ENCODE measurements at places on chromosomes 3 and 15.

DNA sequence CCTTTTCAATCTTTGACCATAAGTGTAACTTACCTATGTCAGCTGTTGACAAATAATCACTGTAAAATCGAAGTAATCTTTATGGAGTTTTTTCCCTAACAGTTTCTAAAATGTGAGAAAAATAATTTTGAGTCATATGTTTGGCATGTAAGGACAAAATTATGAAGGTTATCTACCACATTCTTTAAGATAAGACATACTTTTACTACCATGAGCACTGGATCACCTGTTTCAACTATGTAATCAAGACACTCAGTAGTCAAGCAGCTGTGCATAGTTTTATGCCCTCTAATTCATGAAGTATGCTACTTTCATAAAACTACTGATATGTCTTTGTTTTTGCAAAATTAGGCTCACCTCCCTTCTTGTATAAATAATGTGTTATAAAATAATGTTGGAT lies 12.1 kb downstream of the FGF7 start:
- DNase-seq: no peak

- DNase-seq: no peak
These were observed 1121.8 kb downstream of the TBL1XR1 start for GRCh38 chr3:176075491-176075890.

DNA sequence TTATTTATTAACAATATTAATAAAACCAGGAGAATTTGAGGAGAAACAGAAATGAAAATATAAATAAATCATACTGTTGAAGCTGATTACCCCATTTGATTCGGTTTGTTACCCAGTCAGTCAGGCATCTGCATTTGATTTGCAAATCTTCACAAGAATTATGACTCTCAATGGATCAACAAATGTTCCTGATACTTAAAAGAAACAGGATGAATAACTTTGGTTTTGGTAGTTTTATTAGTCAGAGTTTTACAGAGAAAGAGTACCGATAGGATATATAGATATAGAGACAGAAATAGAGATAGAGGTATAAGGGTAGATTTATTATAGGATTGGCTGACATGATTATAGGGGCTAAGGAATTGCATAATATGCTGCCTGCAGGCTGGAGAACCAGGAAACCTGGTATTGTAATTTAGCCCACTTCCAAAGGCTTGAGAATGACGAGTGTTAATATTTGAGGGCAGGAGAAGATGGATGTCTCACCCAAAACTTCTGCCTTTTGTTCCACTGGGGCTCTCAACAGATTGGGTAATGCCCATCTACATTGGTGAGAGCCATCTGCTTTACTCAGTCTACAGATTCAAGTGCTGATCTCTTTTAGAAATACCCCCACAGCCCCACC lies 241.6 kb upstream of the COL8A1 start:
- no peak for DNase-seq

- no peak for DNase-seq
These were observed 22.6 kb downstream of the ISL2 start for GRCh38 chr15:76359152-76359551.

GRCh38 chr3:185479373-185479945 lies 19.4 kb downstream of the TMEM41A start:
- DNase-seq: no peak

DNA sequence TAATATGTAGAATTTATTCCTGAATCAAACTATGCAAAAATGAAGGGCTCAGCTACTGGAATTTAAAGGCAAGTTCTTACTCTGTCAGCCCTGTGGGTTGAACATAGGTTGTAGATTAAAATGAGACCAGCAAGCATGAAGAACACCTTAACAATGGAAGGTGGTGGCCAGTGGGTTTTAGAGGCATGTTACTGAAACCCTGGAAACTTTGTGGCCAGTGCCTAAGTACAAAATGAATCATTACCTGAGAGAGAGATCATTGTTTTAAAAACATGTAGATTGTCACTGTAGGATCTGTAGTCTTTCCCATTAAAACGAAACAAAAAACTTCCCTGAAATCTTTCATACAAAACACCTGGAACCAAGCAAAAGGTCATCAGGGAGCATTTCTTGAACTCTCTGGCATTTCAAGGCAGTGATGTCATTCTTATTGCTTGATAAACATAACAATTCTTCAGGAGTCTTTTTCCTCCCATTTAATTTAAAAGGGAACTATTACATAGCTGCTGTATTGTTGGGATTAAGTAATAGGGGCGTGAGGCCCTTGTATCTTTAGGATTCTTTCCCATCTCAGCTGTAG lies 51.8 kb downstream of the TMEM108 start:
- DNase-seq: no peak

DNA sequence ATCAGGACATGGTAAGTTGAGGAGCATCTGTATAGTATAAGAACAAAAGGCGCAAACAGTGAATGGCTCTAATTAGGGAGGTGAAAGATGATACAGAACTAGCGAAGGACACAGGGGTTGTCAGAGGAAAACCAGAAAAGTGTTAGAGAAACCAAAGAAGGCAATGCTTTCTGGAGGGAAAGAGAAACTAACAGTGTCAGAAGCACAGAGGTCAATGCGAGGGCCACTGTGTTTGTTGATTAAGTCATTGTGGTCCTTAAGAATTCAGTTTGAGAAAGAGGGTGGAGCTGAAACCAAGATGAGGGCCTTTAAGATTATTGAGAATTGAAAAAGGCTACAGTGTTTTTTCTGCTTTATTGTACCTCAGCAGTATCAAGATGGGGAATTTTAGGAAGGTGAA lies 28.8 kb downstream of the ATG7 start:
- DNase-seq: no peak

DNA sequence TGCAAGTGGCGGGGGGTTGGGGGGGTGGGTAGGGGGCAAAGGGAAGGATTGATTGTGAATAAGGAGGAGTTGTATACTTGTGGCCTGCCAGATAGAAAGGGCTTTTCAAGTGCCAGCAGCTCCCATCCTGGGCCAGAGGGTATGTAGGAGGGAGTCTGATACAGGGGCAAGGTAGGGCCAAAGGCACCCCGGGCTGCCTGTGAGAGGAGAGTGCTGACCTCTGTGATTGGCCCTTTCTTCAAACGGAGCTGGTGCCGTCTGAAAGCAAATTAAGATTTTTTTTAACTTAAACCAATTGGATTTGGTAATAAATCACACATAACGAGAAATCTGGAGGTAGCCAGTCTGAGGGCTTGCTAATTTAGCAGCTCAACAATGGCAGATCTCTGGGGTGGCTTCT lies 229.9 kb downstream of the THSD4 start:
- no peak for DNase-seq

GRCh38 chr3:126936853-126937425 lies 46.0 kb upstream of the PLXNA1 start:
- DNase-seq: no peak

DNA sequence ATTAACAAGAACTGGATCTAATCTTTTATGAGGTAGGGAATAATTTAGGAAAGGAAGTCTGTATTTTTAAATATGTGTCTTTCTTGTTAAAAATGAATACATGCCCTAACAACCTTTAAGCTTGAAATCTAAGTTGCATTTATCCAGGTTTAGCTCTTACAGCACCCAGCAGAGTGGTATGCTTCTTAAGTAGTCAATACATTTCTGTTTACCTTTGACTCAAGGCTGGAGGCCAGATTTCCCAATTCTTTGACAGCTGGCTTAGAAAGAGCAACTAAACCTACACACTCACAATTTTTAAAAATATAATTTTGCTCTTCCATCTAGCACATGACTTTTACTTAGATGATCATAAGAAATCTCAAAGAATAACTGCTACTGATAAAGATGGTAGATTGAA lies 148.9 kb downstream of the DPH6 start:
- no peak for DNase-seq

GRCh38 chr3:57007521-57008460 lies 52.7 kb upstream of the SPATA12 start:
- peak; percentile 29 for DNase-seq

DNA sequence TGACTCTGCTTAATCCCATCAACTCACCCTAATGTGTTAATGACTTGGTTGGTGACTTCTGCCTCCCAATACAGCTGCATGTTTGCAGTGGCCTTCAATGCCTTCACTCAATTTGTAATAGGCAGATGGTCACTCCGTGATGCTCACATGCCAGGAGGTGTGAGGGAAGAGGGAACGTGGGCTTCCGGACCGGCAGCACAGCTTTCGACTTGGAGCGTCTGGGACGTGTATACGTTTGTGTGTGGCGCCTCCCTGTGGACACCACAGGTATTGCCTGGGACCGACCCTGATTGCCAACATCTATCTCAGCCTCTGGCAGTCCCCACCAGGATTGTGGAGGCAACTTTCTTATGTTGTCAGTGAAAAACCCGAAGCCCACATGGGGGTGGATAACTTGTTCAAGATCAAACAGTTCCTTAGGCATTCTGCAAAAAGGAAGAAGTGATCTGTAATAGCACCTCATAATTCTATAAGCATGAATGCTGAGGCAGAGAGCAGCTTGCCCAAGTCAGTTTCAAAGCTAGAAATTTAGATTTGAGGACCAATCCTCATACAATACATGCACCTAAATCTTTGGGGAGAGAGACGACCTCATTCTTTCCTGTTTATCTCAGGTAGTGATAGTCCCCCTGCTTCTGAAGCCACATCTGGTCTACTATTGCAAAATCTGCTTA lies 16.9 kb downstream of the MRPL46 start:
- peak; percentile 65 for DNase-seq

GRCh38 chr3:38370149-38370548 lies 23.6 kb downstream of the XYLB start:
- DNase-seq: no peak

DNA sequence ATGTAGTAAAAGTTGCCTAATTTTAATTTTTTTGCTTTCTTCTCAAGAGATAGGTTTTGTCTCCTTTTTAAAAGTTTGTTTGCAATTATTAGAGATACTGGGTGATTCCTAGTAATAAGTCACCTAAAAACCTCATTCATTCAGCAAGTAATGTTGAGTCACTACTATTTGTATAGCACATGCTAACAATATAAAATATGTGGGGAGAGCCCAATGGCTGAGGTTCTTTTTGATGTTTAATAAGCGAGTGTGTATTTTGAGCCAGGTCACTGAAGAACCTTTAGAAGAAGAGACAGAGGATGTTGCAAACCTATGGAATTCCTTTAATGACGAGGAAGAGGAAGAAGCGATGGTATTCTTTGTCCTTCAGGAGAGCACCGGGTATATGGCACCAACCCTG lies 123.7 kb upstream of the CHRM5 start:
- no peak for DNase-seq

DNA sequence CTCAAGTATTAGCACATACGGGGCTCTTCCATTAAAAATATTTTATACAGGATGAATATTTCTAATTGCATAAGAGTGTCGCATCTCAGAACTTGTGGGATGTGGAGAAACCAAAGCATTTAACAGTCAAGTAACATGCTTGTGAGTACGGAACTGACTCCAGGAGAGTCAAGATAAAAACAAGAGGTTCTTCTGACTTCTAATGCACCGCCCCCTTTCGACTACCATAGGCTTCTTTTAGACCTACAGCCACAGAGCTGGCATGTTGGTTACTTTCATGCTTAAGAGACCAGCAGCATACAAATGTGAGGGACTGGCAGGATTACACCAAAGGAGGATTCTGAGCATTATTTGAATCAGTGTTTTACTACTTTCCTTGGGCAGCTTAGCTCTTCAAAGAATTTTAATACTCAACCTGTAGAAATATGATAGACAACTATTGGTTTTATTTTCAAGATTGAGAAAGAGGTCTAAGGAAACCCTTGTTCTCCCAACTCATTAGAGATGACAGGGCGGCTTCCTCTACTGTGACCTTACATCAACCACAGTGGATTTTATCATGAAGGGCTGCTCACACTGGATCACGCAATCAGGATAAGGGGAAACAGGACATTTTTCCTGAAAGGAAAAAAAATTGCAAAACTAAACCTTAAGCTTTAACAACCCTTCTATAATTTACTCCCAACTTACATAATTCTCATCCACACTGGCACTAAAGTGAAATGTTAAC lies 14.0 kb downstream of the ETV5 start:
- DNase-seq: no peak

GRCh38 chr3:187955587-187955952 lies 198.4 kb upstream of the LPP start:
- no peak for DNase-seq

DNA sequence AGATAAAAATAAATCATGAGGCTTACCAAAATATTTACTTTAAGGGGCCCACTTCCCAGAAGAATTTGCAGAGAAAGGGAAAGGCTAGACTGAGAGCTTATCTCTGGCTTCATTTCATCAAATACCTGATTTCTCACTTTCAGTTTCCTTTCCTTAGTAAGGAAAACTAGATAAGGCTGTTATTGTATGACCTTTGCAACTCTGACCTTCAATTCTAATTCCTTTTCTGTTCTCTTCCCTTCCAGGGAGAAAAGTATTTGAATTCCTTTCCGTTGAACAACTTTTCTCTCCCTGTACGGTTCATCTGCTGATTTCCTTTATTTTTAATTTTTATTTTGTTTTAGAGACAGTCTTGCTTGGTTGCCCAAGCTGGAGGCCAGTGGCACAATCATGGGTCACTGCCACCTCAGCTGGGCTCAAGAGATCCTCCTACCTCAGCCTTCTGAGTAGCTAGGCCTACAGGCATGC lies 7.1 kb upstream of the PXK start:
- DNase-seq: no peak

Measured in hematopoietic multipotent progenitor cell treated with erythropoietin and hydrocortisone succinate and interleukin-3 and kit ligand, for 8 days (in vitro differentiated cells).